Heart left ventricle (tissue), 16 donors: ENCODE measurements at places on chromosomes 5 and 9. TPM values are rescaled to one million over a fixed set of nuclear protein-coding genes. Genes with fewer than 3 reads are reported as not detected.

Gene OR1J2
- total RNA-seq, result not detected

Gene SV2C
- not detected for total RNA-seq

Gene PRSS3
- total RNA-seq, result not detected

Gene GABRP
- 0.23 TPM for total RNA-seq

Gene MARCHF6
- 144 TPM for total RNA-seq

Gene PCDHA11
- 0.08 TPM for total RNA-seq

Gene KIF27
- 3.2 TPM for total RNA-seq

Gene CARTPT
- total RNA-seq, result not detected

Gene ABCA1
- 5.2 TPM for total RNA-seq

Gene TAF11L12
- not detected for total RNA-seq

DNA sequence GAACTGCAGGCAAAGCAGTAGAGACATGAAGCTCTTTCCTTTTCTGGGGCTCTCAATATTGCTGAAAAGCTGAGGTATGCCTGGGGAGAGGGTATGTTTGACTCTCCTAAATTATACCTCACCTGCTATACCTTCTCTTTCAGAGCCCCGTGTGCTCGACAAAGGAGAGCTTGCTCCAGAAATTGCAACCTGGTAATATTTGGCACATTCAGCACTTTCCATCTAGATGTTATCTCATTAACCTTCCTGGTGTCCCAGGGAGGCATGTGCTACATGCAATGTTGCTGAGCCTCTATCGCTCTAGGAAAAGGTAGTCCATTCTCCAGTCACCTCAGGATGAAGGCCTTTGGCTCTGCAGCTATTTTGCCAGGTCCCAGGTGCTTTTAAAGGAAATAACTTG, 78.5 kb upstream of the ZSWIM6 start:
- DNase-seq, result no peak

- DNase-seq, result no peak
Measured at GRCh38 chr9:127293328-127293727, 28.8 kb downstream of the GARNL3 start.

DNA sequence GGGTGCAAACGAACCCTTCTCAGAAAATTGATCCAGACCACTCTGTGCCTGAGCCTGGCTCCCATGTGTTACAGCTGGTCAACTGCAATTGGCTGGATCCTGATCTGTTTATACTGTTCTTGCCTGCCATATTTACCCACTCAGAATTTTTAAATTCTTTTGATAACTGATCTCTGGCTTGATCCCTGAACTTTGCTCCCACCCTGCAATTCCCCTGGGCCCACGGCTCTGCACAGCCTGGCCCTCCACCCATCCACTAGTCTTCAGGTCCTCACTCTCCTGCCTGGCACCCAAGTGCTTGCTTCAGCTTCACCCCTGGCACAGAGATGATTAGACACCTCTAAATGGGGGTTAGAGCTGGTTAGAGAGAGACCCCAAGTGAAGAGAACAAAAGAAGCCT, 25.9 kb upstream of the MIER3 start:
- no peak for DNase-seq

GRCh38 chr5:68683632-68684036, 410.2 kb upstream of the SLC30A5 start:
- DNase-seq, result peak; percentile 54

GRCh38 chr5:156411185-156411613, 84.2 kb downstream of the SGCD start:
- DNase-seq, result no peak

DNA sequence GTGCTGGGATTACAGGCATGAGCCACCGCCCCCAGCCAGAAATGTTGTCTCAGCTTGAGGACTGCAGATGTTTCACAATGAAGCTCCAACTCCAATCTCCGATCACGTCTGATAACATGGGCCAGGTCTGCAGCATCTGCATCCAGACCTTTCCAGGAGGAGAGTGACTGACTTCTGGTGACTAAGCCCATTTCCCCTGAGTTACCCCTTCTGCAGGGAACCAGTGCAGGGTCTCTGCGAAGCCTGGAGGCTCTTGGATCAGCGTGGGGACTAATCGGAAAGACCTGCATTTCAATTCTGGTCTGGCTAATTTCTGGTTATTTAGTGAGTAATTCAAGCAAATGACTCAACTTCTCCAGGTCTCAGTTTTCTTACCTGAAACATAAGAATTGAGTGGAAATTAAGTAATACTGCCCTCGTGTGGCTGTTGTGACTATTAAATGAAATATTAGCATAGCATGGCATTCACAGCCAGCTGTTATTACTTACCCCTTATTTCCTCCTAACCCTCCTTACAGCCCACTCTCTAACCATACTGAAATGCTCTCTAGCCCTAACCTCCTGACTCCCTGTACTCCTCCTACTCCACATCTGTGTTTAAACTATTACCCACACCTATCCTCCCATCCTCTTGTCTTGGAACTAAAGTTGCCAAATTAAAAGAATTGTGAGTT, 2.2 kb upstream of the GNPDA1 start:
- DNase-seq, result peak; percentile 27

- no peak for DNase-seq
Measured at GRCh38 chr9:81969971-81970370, 18.6 kb upstream of the SPATA31D1 start.

- DNase-seq, result no peak
Measured at GRCh38 chr9:20984506-20984905, 46.9 kb downstream of the HACD4 start.

DNA sequence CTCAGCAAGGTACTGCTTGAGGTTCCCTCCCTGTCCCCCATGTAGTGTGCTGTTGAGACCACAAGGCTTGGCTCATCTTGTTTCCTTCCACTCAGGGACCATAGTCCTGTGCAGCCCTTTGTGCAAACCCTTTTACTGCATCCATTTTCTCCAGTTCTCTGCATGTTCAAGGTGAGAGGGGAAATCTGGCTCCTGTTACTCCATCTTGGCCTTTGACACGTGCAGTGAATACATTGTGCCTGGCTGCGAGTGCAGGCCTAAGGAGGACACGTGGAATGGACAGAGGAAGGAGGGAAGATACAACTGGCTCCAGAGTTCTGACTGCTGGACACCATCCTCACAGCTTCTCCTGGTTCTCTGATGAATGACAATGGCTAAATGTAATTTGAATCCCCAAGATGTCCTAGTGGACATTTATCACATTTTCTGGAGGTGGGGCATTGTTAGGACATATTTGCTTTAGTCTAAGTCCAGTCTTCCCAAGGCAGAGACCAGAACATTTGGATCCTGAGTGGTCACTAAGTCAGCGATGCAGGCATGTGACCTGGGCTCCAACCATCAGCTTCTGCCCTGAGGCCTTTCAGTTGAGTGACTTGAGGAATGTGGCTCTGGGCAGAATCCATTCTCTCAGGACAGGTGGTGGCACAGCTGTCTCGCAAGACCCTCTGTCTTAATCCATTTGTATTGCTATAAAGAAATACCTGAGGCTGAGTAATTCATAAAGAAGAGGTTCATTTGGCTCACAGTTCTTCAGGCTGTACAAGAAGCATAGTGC, 189.0 kb upstream of the DAP start:
- DNase-seq, result no peak

GRCh38 chr9:104986096-104986495, 58.1 kb upstream of the ABCA1 start:
- DNase-seq, result no peak

DNA sequence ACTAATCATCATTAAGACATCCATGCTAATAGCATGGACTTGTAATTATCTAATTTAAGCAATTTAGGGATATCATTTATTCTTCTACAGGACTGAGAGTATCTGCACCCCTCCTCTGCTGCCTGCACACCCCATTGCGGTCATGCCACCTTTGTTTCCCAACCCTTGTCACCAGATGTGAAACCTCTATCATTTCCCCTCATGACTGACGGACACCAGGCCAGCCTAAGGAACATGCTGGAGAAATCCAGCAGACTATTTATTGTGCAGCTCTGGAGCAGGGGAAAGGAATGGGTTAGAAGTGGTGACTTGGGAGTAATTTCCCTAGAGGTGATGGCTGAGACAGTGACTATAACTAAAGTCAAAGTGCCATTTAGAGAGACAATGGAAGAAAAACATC, 40.7 kb downstream of the UGCG start:
- no peak for DNase-seq

GRCh38 chr5:1414311-1415058, 30.8 kb downstream of the SLC6A3 start:
- no peak for DNase-seq

DNA sequence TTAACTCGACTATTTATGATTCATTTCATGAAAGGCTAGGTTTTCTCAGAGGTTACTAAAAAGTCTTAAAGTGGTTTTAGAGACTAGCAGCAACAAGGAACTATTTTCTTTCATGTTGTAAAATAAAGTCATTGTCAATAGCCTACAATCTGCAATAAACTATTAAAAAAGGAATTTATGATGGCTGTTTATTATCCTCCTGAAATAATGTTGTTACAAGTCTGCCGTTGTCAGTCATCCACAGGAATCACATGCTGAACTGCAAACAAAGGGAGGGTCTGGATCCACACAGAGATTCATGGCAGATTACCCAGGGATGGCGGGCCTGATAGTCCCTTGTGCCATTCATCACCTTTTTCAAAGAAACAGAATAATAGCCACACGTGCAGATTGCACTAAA, 49.2 kb downstream of the TMEM174 start:
- no peak for DNase-seq

DNA sequence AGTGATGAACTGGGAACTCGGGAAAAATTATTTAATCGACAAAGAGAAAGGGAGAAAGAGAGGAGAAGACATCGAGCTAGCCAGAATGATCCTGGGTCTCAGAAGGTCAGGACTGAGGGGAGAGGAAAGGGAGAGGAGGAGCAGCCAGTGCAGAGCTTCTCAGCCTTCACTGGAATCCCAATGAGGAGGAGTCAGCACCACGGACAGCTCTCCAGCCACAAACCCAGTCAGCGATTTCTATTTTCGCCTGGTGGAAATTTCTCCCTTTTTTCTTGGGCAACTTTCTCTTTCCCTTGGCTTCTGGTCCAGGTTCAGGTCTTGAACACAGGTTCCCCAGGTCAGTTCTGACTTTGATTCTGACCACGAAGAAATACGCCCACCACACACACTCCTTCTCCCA, 1.6 kb upstream of the BRINP1 start:
- DNase-seq, result peak; percentile 18

- no peak for DNase-seq
Measured at GRCh38 chr5:35199886-35200285, 30.4 kb downstream of the PRLR start.

DNA sequence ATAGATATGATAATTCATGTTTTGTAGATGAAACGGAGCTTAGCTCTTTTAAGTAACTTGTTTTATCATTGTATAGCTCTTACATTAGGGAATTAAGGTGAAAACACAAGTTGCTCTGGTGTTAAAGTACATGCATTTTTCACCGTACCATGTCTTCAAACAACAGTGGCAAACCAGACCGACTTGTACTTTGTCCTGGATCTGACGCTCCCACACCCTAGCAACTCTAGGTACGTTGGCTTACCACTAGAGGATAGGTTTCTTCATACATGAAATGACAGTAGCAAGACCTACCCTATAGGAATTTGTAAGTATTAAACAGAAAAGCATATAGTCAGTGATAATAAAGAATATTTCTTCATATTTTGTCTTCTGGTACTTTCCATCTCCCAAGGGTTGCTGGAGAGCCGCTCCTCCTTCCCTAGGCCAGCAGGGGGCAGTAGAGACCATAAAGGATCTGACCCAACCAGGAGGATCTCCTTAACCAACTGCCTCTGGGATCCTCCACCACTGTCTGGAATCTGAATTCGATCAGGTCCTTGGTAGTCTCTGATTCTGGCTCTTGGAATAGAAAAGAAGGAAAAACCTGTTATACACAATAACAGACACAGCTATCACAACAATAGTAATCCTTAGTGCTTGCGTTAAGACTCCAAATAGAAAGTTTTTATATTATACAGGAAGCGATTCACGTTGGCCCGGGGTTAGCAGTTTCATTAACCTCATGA, 136.7 kb downstream of the CAVIN4 start:
- no peak for DNase-seq

DNA sequence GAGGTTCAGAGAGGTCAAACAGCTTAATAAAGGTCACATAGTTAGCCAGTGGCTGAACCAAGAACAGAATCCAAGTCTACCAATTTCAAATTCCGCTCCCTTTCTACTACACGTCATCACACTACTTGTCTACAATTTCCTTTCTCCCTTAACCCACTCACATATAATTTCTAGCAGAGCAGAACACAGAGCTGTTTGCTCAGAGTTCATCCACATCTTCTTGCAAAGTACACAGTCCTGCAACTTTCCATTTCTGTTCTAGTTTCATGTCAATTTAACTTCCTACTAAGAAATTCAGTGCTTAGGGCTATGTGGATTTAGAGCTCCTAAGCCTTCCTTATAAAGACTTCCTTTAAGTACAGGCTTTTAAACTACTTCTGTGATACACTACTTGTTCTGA, 61.3 kb downstream of the MEGF9 start:
- no peak for DNase-seq

DNA sequence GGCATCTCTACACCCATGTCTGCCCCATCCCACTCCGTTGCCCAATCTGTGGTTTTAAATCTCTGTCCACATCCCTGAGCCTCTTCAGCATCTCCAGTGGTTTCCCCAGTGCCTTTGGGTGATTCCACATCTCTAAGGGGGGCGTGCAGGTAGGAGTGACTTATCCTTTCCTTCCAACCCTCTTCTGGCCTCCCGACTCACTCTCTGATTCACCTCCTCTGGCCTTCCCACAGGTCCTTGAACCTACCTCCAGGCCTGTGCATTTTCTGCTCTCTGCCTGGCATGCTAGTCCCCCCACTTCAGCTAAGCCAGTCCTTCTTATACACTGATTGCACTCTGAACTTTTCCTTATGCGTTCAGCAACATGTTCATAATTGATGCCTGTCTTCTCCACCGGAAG, 99.0 kb downstream of the RALGPS1 start:
- no peak for DNase-seq

- no peak for DNase-seq
Measured at GRCh38 chr5:139148986-139149385, 49.2 kb downstream of the SIL1 start.

DNA sequence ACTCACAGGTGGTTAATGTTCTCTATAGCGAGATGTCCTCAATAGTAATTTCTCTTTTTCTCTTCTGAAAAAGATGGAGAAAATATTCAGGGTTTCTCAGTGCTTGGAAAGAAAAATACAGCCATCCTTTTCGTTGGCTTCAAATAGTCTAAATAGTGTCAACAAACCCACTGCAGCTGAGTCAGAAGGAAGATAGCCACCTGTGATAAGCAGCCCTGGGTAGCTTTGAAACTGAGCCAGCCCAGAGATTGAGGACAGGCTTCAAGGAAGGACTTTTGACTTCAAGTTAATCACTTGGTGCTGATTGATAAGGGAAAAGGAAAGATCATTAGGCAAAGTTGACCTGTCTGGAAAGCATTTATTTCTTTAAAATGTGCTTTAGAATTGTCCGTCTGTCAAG, 78.7 kb upstream of the TYRP1 start:
- DNase-seq, result no peak

DNA sequence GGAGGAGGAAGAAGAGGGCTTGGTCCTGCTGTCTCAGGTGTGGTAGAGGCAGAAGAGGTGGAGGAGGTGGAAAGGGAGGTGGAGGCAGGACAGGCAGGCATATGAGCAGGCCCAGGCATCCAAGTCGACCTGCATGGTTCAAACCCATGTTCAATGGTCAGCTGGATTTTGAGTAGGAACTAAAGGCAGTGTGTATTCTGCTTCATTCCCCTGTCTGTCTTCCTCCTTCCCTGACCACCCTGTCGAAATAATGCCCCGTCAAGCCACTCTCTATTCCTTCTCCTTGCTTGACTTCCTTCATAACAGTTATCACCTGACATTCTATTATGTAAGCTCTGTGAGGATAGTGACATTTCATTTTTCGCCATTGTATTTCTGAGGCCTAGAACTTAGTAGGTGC, 34.8 kb downstream of the ATP6V0E1 start:
- no peak for DNase-seq
